ENCODE measurements at places on chromosomes 7 and 10. TPM values are rescaled to one million over a fixed set of nuclear protein-coding genes. Genes with fewer than 3 reads are reported as not detected.

Gene RGS10
- 2.9 TPM for total RNA-seq

Gene FAM171A1
- total RNA-seq, result 14.0 TPM

Gene SAMD9
- total RNA-seq, result 17.6 TPM

Gene CACNB2
- total RNA-seq, result not detected

Gene OR6B1
- not detected for total RNA-seq

Gene C10orf90
- total RNA-seq, result 0.72 TPM

Gene CNPY1
- total RNA-seq, result 2.2 TPM

Gene GRK5
- 1.8 TPM for total RNA-seq

Gene VPS50
- 46.6 TPM for total RNA-seq

Gene SCD
- 937 TPM for total RNA-seq

Gene CYP26C1
- total RNA-seq, result 0.10 TPM

Gene TRIP6
- total RNA-seq, result 99.3 TPM

Gene BTBD16
- total RNA-seq, result 1.2 TPM

Gene H2AZ2
- 232 TPM for total RNA-seq

Gene FZD1
- 13.3 TPM for total RNA-seq

Gene TWIST1
- total RNA-seq, result 24.7 TPM

Gene KIN
- 8.6 TPM for total RNA-seq

Gene FAM221A
- 2.9 TPM for total RNA-seq

Gene CTAGE4
- total RNA-seq, result not detected

Gene GJD4
- 13.9 TPM for total RNA-seq

Gene SPDYE1
- total RNA-seq, result not detected

Gene SEMA3E
- 3.2 TPM for total RNA-seq

Gene GOLGA7B
- total RNA-seq, result 0.29 TPM

Gene NFKB2
- 43.6 TPM for total RNA-seq

Gene TLL2
- total RNA-seq, result 0.45 TPM

Gene TMEM178B
- 6.8 TPM for total RNA-seq

Gene ADAMTS14
- 7.5 TPM for total RNA-seq

Gene IGFBP3
- total RNA-seq, result 207 TPM

Gene NKX1-2
- total RNA-seq, result not detected

Gene SPDYE2
- total RNA-seq, result not detected

Gene ARHGEF5
- total RNA-seq, result 0.70 TPM

Gene CYP17A1
- total RNA-seq, result not detected

Gene ARMH3
- 7.6 TPM for total RNA-seq

Gene CXCL12
- 8.1 TPM for total RNA-seq

Gene CCDC71L
- 33.4 TPM for total RNA-seq

Gene AZGP1
- total RNA-seq, result not detected

Gene ZEB1
- 147 TPM for total RNA-seq

Gene ALOX5
- total RNA-seq, result not detected

Gene GRID2IP
- total RNA-seq, result 0.27 TPM

Gene TMEM236
- total RNA-seq, result 0.31 TPM

Gene POT1
- total RNA-seq, result 22.9 TPM

Gene FGL2
- 7.5 TPM for total RNA-seq

Gene VSTM2A
- total RNA-seq, result not detected

Gene SUPV3L1
- 26.6 TPM for total RNA-seq

Gene OPN1SW
- 2.8 TPM for total RNA-seq

Measured in myocyte (in vitro differentiated cells).